Anterior cingulate cortex (tissue), 58 donors: ENCODE measurements at places on chromosomes 16 and 17.
A peak's percentile ranks its signal among the peaks of the same experiment; 100 is the strongest.

DNA sequence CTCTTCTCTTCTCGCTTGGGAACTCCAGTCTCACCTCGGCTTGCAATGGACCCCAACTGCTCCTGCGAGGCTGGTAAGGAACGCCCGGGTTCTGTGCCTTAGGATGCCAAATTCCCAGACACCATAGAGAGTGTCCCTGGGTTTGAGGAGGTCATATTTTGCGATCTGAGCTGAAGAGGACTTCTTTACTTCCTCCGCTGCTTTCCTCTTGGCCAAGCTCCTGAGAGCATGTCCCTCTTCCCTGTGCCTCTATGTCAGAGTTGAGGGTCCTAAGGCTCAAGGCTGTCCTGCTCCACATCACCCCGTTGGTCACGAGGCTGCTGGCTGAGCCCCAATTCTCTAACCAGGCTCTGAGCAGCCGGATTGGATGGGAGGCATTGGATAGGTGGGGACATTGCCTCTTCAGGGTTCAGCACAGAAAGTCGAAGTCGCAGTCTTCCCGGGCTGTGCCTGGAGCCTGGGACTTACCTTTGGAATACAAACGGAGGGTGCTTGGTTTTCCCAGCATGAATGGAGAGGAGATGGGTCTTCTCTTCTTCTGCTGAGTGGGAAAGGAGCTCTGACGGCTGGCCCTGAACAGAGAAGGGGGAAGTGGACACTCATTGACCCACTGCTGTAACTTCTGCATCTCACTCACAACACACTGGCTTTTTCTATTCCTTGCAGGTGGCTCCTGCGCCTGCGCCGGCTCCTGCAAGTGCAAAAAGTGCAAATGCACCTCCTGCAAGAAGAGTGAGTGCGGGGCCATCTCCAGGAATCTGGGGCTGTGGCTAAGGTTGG lies 416 bp downstream of the MT1H start:
- no peak for DNase-seq

- no peak for DNase-seq
These were observed 163.6 kb upstream of the C17orf78 start for GRCh38 chr17:37212179-37212578.

- DNase-seq: no peak
These were observed at the start of gene HOXB13 for GRCh38 chr17:48728232-48729231. HOXB13 (minus strand) TSS chr17:48728750; CDS start chr17:48728593, 157 bp downstream.

DNA sequence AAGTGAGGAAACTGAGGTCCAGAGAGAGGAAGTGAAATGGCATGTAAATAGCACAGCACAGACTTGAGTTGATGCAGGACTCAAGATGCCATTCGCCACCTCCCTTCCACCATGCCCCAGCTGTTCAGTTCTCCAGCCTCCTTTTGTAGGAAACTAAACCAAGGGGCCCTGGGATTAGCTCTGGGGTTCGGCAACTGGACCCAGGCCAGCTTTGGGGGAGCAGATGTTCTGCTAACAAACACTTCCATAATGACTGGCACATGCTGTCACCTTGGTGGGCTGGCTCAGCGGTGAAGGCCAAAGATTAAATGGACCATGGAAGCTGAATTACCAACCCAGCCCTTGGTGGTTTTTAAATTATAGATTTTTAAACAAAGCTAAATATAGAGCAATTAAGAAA lies 77.0 kb downstream of the IRX6 start:
- DNase-seq: no peak

DNA sequence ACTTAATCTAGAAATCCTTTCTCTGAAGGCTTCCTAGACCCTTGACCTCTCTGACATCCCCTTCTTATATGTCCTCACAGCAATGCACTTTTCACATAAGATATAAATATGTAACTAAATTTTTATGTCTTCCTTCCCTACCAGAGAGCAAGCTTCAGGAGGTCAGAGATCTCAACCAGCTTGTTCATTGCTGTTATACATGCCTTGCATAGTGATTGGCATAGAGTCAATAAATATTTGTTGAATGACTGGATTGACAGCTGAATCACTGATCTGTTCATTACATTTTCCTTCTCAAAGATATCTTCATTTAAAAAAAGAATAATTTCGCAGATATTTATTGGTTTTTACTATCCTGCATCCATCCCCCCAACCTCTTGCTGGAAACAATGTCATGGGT lies 29.5 kb downstream of the HYDIN start:
- DNase-seq: no peak

DNA sequence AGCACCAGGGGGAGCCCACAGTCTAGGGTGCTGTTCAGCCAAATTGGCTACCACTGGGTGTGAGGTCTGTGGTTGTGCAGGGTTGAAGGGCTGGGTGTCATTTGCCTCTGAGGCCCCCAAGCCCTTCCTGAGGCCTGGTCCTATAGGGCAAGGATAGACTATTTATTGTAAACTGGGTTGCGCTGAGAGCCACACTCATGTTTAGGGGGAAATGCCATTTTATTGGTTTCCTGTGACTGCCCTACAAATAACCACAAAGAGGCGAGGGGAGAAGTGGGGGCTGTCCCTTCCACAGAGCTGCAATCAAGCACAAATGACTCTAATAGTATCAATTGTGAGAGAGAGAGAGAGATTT lies 3.6 kb upstream of the ZCCHC14 start:
- DNase-seq: no peak

DNA sequence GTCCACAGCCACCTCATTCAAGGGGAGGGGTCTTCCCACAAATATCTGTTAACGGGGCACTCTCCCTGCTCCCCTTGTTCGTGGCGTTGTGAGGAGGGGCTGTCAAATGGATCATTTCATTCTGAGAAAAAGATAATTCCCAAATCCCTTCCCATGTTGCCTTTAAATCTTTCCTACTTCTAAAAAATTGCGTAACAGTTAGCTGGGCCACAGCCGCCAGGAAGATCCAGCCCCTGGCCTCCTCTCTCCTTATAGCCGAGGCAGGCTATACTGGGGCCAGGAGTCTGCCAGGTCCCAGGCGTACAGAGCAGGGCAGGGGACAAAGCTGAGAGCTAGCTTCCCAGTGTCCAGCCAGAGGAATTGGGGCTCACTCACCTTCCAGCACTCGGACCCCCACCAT lies 430 bp downstream of the C16orf89 start:
- DNase-seq: no peak

DNA sequence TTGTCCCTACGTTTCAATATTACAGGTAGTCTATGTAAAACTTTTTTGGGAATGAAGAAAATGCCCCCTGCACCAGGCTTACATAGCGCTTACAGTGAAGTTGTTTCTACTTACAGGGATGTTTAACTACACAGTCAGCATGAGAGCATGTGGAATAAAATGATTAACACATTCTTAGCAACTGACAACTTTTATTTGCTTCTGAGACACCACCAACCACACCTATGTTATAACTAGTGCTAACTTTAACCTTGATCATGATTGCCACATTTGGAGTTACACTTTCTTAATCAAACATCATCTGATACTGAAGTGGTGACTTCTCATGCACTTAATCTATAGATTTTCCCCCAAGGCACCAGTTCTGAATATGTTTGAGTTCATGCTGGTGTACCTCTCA lies 20.3 kb upstream of the ZNF267 start:
- no peak for DNase-seq

DNA sequence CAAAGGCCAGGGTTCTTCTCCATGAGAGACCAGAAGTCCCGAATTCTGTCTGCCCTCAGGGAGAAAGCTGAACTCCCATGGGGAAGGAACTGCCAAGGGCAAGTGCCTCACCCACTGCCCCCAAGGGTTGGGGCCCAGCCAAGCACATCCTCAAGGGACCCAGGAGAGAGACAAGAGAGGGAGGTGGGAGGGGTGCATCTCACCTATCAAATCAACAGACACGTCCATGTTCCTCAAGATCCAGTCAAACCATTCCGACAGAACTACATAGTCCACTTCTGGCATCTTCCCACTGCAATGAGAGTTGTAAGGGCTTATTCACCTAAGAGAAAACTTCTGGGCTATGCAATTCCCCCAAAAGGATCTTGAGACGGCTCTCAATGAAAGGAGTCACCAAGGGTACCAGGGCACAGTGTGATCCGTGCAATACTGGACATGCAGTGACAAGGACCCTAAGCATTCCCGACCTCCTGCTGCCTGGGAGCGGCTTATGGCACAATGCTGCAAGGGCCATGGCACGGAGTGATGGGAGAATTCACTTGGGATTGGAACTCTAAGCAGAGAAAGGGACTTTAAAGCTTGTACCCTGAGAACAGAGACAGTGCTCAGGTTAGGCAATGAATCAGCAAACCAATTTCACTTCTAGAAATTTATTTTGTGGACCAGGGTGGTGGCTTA lies 32.2 kb downstream of the TK2 start:
- DNase-seq: no peak

DNA sequence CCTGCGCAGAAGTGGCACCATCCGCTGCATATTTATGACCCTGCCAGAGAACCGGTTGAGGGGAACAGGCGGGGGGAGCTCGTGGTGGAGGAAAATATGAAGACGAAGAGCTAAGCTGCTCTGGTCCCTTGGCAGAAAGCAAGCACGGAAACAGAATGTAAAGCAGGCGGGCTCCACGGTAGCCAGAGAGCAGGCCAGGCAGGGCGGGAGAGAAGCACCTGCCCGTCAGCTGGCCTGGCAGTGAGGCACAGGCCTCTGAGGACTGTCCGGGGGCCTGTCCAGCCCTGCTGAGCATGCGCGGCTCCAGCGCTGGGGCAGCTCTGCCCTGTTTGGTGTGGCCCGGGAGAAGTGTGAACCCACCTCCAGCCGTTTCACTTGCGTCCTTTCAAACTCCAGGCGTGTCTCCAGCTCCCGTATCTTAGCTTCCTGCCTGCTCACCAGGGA lies 46.7 kb downstream of the PIPOX start:
- DNase-seq: peak; percentile 67

DNA sequence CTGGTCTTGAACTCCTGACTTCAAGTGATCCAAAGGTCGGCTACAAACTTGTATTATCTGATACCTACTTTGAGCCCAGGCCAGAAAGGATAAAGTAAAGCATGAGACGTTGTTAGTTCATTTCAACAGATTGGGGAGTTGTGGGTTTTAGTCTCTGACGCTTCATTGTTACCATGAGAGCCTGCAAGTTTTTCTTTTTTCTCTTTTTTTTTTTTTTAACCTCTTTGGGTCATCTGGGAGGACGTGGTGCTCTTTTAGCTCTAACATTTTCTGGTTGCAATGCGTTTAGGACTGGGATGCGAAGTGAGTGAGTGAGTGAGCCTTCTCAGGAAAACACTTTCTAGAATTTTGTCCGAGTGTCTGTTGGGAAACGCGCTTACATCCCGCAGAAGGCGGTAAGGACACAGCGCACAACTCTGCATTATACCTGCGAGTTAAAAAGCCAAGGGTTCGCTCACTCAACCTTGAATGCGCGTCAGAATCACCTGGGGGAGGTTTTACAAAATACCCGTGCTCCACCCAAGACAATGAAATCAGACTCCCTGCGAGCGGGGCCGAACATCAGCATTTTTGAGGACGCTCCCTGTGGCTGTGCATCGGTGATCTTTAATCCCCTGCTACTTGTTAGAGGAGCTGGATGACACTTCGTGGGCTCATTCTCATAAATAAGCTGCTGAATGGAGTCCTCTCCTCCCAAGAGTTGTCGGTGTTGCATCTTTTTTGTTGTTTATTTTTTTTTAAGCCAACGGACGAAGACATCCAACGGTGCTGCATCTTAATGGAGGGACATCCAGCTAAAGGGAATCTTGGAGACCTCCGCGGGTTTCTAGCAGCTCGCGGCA lies 629 bp upstream of the RNF135 start:
- DNase-seq: no peak

DNA sequence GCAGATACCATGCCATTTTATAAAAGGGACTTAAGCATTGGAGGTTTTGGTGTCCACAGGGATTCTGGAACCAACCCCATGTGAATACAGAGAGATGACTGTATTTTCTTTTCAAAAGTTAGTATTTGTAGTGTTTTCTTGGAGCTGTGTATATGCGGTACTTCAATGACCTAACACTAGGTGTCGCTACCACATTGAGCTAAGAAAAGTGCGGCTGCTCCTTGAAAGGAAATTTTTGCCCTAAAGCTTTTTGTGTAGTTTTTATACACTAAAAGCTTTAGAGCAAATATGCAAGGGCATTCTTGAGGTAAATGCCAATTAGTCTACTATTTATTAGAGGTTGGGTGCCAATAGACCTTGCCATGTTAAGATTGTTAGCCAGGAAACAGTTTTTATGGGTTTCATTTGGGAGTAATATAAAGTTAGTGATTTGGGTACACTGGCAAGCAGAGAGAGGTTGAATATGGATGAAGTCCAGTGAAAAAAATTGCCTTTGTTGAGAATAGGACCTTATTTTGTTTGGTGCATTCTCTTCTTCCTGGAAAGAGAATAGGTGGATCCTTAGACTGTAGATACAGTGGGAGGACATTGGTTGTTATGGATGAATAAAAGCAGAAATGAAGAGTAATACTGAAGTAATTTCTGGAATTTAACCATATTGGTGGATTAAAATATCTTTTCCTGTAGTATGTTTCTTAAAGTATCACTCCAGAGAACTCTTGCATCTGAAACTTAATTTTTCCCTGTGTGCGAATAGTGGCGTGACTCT lies 43.3 kb downstream of the BCAS3 start:
- DNase-seq: no peak

DNA sequence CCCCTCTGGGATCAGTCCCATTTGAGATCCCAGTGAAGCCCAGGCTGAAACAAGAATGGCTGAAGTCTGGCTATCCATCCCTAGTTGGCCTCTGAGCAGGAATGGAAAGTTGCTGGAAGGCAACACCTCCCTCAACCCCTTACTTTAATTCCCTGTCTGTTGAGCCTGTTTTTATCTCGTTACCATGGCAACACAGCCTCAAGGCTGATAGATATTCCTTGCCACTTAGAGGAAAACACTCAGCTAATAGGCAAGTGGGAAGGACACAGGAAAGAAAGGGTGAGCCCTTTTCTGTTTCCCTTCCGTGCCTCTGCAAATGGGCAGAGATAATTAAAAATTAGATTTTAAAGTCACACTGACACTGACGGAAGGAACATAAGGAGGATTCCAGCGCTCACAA lies 75.5 kb upstream of the CLEC3A start:
- no peak for DNase-seq

DNA sequence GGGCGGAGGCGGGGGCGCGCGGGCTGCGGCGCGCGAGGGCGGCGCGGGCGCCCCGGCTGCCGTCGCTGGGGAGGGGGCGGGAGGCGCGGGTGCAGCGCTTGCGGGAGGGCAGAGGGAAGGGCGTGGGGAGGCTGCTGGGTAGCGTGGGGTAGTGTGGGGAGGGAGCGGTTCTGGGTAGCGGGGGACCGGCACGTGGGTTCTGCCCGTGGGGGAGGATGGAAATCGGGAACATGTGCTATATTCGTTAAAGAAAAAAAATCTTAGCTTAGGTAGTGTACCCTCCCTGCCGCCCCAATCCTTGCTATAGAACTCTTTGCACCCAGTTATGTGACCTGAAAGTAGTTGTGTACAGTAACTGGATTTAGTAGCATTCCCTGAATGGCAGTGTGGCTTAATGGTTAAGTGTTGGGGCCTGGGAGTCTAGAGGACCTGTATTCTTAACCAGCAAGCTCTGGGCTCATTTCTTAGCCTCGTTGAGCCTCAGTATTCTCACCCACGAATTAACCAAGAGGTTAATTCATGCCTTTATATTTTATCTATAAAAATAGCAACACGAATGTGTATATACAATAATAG lies 646 bp downstream of the RABEP1 start:
- DNase-seq: peak; percentile 48
